ENCODE measurements at places on chromosomes 1 and 21. TPM values are rescaled to one million over a fixed set of nuclear protein-coding genes. Genes with fewer than 3 reads are reported as not detected.

MAN1A2 gene
- total RNA-seq = 28.9 TPM

- no peak for DNase-seq
Measured at GRCh38 chr1:115524236-115524635, 117.5 kb upstream of the VANGL1 start.

DNA sequence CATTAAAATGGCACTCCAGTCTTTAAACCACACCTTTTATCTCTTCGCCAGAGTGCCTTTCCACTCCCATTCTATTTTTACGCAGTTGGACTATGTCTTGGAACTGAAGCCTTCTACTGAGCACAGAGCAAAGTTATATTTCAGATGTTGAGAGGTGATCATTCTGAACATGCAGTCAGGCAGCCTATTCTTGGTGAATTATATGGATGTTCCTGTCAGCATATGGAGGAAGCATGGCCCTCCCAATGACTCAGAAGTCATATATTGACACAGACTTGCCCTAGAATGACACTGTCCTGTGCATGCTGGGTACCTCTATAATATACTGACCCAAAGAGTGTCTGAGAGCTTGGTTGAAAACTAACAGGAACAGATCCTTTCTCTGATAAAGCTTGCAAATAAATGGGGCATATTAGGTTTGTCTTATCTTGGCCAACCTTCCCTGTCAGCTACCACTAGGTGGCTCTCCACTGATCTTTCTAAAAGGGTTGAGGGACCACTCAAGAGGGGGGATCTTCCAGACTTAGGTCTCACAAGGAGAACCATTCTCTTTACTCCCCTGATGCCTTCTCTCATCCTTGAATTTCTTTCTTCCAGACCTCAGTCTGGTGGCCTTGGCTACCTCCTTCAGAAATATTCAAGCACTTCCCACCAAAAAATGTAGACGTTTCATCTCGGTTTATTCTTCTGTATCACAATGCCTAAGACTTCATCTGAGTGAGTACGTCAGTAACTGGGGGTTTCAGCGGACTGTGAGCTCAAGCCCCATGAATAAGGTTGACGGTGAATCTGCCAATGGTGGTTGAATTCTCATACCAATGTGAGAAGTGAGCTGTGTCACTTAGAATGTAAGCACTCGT is 11.8 kb upstream of the ALG14 start:
- DNase-seq = no peak

GRCh38 chr1:192873836-192874235 is 65.0 kb downstream of the RGS2 start:
- no peak for DNase-seq

GRCh38 chr1:78603206-78603605 is 17.0 kb upstream of the IFI44L start:
- DNase-seq = no peak
